ENCODE measurements at places on chromosomes 1 and 21. TPM values are rescaled to one million over a fixed set of nuclear protein-coding genes. Genes with fewer than 3 reads are reported as not detected.

Gene FAM72C
- 1.2 TPM for total RNA-seq

Gene KCNC4
- 2.4 TPM for total RNA-seq

Gene DBT
- 6.5 TPM for total RNA-seq

Gene NFASC
- 27.3 TPM for total RNA-seq

Gene ELAPOR1
- total RNA-seq = 15.9 TPM

Gene KCNT2
- total RNA-seq = 28.1 TPM

Gene SLC16A4
- total RNA-seq = 4.1 TPM

Gene MANEAL
- total RNA-seq = 28.9 TPM

Gene ZMYM4
- total RNA-seq = 116 TPM

Gene SPRR2E
- total RNA-seq = not detected

Gene MATN1
- total RNA-seq = 0.41 TPM

Gene TBX19
- total RNA-seq = 0.41 TPM

Gene LRRC38
- total RNA-seq = not detected

Gene GCSAML
- total RNA-seq = 0.41 TPM

Gene TRIM67
- total RNA-seq = 24.1 TPM

Gene FAM229A
- 2.0 TPM for total RNA-seq

Gene PTGER3
- total RNA-seq = 2.4 TPM

Gene F11R
- total RNA-seq = 9.4 TPM

Gene ADAMTS1
- total RNA-seq = 2.0 TPM

Gene CNR2
- total RNA-seq = not detected

Gene LRRC41
- total RNA-seq = 51.0 TPM

Gene GBP5
- under 0.01 TPM for total RNA-seq

Gene OR2L8
- 0.82 TPM for total RNA-seq

Gene MASP2
- total RNA-seq = not detected

Gene CRYZ
- total RNA-seq = 7.7 TPM

Gene KIF26B
- total RNA-seq = 11.4 TPM

Gene CLCA2
- not detected for total RNA-seq

Gene SELENOF
- 169 TPM for total RNA-seq

Gene ACTA1
- 0.41 TPM for total RNA-seq

Gene CCDC181
- 7.3 TPM for total RNA-seq

Gene ZNF648
- under 0.01 TPM for total RNA-seq

Gene NUDT17
- 2.4 TPM for total RNA-seq

Gene PCAT6
- not detected for total RNA-seq

Gene VAMP3
- total RNA-seq = 28.9 TPM

Gene GNG12
- 21.2 TPM for total RNA-seq

Gene KHDC4
- total RNA-seq = 30.6 TPM

Gene FCRLA
- not detected for total RNA-seq

Gene LAX1
- total RNA-seq = not detected

Gene ZZZ3
- total RNA-seq = 134 TPM

Gene PWP2
- 7.3 TPM for total RNA-seq

Gene REN
- not detected for total RNA-seq

Gene FLAD1
- total RNA-seq = 17.9 TPM

Gene CHRM3
- 39.1 TPM for total RNA-seq

Gene TMEM240
- 16.3 TPM for total RNA-seq

Gene CD244
- not detected for total RNA-seq

Gene NCMAP
- total RNA-seq = under 0.01 TPM

Gene S1PR1
- total RNA-seq = 12.6 TPM

Gene LY9
- total RNA-seq = not detected

Gene RAB25
- not detected for total RNA-seq
